Mucosa of gallbladder (tissue), 1 donor: ENCODE measurements at places on chromosomes 2 and 18.

- DNase-seq, result no peak
These were observed 18.1 kb upstream of the PGAP1 start for GRCh38 chr2:196944570-196944969.

- DNase-seq, result no peak
These were observed 299.8 kb downstream of the TCF4 start for GRCh38 chr18:55287935-55288868.

- DNase-seq, result no peak
These were observed 7.1 kb upstream of the IL1RL1 start for GRCh38 chr2:102304268-102304667.

- DNase-seq, result no peak
These were observed 779.9 kb upstream of the CNTNAP5 start for GRCh38 chr2:123245156-123245555.

DNA sequence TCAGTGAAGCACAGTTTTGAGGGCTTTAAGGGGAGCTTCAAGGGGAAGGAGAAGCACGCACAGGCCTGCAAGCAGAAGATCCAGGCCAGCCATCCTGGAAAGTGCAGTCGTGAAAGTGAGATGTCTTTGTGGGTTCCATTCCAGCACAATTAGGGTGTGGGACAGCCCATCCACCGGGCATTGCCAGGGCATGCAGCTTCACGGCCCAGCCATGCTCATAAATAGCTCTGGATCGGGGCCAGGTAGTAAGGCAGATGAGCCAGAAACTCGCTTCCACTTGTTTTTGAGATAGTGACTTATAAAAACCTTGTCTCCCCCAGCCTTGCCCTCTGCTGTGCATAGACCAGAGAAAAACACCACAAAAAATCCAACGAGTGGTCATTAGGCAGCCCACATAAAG lies 21.0 kb downstream of the KDSR start:
- no peak for DNase-seq

GRCh38 chr2:191977754-191978153 lies 130.9 kb upstream of the CAVIN2 start:
- no peak for DNase-seq

DNA sequence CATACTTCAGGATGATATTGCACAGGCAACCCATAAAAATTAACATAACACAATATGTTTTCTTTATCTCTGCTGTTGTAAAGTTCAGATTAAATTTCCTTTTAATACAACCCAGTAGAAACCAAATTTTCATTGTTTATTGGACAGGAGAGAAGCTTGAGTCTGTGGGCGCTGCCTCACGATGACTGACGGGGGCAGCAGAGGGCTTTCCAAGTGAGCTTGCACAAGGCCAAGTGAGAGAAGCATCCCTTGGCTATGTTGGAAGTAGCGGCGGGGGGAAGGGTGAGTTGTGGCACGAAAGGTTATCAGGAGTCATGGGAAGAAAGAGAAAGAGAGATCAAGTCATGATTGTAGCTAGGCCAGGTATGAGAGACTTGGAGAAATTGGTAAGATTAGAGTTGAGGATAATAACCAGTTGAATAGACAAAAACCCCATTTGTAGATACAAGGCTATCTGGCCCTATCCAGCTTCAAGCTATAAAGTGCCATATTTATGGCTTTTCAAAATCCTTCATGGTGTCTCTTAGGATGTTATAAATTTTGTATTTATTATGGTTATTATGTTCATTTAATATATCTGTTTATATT lies 413.7 kb upstream of the FAM98A start:
- DNase-seq, result peak; percentile 44

DNA sequence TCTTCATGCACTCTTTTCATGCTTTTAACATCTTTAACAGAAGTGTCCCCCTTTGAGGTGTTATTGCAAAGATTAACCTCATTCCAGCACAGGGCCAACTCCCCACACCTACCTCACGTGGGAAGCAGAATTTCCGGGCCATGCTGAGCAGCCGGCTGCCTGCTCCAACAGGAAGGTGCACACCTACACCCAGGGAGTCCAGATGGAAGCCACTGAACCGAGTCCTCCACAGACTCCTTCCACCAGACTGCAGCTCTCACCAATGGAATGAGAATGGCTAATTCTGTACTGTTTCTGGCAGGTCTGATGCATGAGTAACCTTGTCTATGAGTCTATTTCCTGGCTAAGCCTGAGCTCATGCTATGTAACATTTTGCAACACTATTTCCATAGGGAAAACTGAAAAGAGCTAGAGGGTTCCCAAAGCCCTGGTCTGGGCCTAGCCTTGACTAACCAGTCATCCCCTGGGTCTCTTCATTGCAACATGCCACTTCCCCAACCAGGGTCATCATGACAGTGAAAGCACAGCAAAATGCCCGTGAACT lies 11.0 kb downstream of the ERFE start:
- no peak for DNase-seq

DNA sequence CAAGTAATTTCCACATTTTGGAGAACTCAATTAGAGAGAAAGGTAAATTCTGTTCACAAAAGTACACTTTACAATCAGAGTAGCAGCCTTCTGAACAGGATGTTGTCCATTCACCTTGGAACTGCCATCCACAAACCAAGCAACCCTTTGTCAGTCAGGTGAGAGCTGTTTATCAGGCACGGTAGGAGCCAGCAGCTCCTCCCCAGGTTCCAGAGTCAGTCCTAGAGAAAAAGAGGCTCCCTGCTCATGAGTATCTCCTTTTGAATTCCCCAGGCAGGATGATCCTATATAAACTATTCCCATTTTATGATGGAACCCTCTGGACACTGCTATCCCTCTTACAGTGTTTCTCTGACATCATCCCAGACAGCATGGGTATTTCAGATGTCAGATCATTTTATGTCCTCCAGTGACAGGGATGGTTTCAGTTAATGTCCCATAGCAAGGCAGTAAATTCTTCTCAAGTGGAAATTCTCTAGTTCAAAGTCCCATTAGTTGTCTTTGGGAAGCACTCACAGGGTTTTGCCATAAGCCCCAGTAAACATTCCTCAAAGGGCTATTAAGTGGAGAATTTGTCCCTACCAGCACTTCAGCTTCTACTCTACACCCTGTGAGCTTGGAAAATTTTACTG lies 34.5 kb upstream of the CSRNP3 start:
- DNase-seq, result no peak

DNA sequence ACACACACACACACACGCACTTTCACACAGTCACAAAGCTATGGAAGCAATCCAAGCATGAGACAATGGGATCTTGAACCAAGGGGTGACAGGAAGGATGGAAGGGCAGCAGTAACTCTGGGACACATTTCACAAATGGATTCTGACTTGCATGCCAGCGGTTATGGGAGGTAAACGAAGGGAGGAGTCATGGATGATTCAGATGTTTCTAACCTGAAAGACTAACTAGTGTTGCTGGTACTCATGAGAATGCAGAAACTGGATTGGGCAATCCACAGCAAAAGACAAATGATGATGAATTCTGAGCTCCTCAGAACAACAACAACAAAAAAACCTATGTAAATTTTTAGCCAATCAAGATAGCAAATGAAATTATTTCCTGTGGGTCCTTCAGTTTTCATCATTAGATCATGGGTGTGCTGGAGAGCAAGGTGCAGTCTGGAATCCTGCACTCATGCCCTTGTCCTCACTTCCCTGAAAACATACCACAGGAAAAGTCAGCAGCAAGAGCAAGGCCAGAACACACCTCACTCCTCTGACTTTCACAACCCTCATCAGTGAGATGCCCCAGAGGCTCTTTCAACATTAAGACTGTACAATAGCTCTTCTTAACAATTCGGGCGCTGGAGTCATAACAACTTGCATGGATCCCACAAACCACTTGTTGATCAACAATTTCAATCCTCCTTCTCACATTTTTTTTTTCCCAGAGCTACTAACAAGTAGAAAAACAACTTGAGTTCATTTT lies 32.6 kb downstream of the ABCA12 start:
- no peak for DNase-seq

- no peak for DNase-seq
These were observed 161.0 kb downstream of the IRS1 start for GRCh38 chr2:226638576-226638975.

DNA sequence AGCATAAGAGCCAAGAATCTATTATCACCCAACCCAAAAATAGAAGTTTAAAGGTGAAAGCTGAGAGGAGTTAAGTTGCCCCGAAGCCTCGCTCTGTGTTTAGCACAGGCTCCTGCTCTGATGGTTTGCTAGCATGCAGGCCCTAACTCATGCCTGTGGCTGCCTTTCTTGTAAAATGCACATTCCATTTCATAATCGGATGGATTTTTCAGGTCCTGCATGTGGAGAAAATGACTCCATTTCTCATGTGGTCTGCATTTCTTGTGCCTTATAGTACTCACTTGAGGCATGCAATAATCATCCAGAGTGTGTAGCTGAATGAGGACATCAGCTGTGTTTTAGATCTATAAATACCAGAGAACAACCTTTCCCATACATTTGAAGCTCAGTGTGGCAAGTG lies 381.8 kb downstream of the CPS1 start:
- no peak for DNase-seq

DNA sequence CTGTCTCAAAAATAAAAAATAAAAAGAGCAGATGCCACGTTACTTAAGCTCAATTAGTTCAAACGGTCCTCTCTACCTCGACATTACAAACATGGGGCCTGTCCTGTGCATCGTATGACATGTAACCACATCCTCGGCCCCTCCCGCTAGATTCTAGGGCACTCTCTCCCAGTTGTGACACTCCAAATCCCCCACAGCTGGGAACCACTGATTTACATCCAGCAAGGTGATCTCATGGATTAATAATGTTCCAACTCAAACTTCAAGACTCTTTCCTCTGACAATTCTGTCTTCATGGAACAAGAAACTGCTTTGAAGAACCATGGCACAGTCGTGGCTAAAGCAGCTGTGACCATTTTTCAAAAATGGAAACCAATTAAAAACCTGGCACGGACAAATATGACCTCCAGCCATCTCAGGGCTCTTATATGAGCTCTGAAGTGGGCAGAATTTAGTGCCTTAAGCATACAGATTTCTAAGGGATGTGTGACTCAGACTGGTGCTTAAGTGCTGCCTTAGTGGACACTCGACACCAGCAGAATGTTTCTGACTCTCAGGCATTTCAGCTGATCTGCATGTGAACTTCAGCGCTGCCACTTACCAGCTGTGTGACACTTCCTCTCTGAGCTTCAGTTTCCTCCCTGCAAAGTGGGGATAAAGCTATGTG lies 31.7 kb upstream of the ASAP2 start:
- no peak for DNase-seq

- no peak for DNase-seq
These were observed 266.8 kb downstream of the NRXN1 start for GRCh38 chr2:50765146-50765545.

GRCh38 chr2:12895017-12895416 lies 178.3 kb downstream of the TRIB2 start:
- no peak for DNase-seq

GRCh38 chr2:207767461-207768167 lies 2.1 kb downstream of the FZD5 start:
- DNase-seq, result peak; percentile 70

DNA sequence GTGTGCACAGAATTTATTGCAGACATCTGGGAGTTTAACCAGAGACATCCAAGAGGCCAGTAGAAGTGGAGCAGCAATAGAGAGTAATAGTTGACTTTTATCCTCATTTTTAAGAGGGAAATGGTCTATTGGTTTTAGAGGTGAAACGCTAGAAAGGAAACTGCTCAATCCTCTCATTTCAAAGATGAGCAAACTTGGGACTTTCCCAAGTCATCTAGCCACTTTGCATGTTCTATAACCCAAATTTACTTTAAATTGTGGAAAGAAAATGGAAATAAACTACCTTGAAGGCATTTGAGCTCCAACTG lies 601.7 kb downstream of the ARHGAP15 start:
- DNase-seq, result no peak

GRCh38 chr2:46711156-46711555 lies 204.4 kb downstream of the MCFD2 start:
- DNase-seq, result no peak

- DNase-seq, result no peak
These were observed 2.8 kb downstream of the SLC30A6 start for GRCh38 chr2:32168513-32168912.

DNA sequence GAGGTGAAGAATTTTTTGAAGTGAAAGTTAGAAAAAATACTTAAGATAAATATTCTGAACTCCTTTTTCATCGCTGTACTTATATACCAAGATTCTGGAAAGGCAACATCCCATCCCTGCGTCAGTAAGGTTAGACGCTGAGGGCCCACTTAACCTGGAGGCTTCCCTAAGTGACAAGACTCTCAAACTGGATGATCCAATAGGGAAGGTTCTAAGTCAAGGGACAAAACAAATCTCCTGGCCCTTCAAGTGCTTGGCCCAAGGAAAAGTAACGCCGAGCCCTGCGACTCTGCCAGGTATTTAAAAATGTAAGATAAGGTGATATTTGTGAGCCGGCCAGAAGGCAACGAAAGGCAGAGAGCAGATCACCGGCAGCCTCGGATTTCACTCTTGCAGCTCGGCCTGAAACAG lies 1.3 kb downstream of the STK39 start:
- no peak for DNase-seq

- no peak for DNase-seq
These were observed 84.9 kb downstream of the BCL11A start for GRCh38 chr2:60468382-60469085.

- DNase-seq, result no peak
These were observed 10.9 kb upstream of the CNRIP1 start for GRCh38 chr2:68330691-68331090.

DNA sequence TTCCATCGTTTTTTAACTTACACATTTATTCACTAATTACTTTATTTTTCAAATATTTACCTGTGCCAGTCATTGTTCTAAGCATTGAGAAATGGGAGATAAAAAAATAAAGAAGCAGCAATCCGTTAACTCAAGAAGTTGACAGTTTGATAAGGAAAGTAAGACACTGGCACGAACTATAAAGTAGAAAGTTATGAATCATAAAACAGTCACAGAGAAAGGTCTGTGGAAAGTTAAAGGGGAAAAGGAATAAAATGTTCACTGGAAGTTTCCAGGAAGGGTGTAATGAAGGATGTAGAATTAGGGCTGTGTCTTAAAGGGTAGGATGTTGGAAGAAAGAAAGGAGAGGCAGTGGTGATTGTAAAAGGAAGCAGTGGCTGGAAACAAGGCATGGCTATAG lies 118.9 kb downstream of the RDH14 start:
- DNase-seq, result no peak
